CD4-positive, alpha-beta T cell treated with Interleukin-4 for 1 hour (primary cell): ENCODE measurements at places on chromosomes 4 and X.

- DNase-seq, result no peak
Observed at GRCh38 chr4:144208074-144208473, 67.6 kb upstream of the GYPA start.

GRCh38 chr4:13647031-13647430, 19.5 kb upstream of the BOD1L1 start:
- no peak for DNase-seq

DNA sequence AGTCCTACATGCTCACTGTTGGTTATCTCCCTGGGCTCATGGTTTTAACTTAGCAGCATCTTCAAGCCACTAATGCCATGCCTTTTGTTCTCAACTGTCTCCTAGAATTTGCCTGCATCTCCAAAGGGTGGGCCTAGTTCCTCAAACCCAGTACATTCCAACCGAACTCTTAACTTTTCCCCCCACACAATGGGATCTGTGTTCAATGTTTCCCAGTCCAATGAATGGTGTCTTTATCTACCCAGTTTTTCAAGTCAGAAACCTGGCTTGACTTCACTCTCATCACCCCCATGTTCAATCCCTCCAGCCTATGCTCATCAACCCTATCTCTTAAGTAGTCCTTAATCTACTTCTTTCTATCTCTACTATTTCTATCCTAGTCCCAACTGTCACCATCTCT, 12.9 kb downstream of the CD40LG start:
- DNase-seq, result no peak

- DNase-seq, result no peak
Observed at GRCh38 chr4:107692202-107692601, 27.8 kb downstream of the PAPSS1 start.

GRCh38 chrX:3362956-3363355, 16.5 kb upstream of the MXRA5 start:
- DNase-seq, result no peak

DNA sequence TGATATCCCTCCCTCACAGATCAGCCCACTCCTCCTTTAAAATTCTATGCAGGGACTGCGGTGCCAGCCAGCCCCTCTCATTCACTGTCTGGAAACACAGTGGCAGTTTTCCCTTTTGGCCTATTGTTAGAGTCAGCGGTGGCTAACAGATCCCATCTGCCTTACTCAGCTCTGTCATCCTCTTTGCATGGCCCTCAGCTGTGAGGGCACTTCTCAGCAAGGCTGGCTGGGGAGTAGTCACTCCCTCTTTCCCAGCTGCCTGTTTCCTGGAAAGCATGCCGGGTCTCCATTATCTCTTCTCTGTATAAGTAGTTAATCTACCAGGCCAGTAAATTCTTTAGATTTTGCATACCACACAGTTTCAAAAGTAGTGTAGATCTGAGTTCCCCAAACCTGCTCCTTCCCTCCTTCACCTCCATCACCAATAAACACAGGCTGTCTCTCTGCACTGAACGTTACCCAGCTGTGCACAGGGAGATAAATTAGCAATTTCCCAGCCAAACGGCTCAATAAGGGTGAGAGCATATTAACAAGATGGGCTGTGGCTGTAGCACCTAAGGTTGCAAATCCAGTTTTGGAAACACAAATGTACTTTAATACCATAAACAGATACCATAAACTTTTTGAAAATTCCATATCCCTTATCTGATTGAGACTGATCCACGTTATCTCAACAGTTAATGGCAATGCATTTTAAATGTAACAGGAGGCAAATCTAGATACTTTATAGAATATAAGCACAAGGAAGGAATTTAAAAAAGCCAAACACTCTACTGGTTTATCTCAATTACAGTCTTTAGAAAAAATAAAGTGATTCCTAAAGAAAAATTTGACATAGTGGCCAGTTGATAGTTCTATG, 229.3 kb downstream of the ANKRD50 start:
- DNase-seq, result no peak

- no peak for DNase-seq
Observed at GRCh38 chr4:101682946-101683345, 107.6 kb upstream of the BANK1 start.

DNA sequence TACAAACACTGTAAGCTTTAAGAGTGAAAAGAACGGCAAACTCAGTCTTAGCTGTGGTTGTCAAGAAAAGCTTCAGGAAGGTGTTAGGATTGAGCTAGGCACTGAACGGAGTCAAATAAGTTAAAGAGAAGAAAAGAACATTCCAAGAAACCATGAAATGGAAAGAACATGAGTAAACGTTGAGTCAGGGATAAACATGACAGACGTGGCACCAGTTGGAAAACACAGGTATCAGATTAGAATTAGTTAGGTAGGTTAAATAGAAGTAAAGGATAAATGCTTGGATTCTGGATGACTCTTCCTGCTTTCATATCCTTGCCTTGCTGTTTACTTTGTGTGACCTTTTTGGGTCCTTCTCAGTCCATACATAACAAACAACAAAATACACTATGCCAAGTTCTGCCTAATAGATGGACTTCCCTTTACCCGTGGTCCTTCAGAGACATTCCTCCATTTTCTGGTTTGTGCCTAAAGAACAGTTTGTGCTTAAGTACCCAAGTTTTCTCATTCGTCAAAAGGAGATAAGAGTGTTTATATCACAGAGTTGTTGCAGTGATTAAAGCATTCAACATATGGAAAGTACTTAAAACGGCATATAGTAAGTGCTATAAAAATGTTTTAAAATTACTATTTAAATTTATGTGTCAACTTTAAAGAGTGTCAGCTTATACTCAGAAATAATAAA, 446.9 kb downstream of the TMA16 start:
- DNase-seq, result no peak

DNA sequence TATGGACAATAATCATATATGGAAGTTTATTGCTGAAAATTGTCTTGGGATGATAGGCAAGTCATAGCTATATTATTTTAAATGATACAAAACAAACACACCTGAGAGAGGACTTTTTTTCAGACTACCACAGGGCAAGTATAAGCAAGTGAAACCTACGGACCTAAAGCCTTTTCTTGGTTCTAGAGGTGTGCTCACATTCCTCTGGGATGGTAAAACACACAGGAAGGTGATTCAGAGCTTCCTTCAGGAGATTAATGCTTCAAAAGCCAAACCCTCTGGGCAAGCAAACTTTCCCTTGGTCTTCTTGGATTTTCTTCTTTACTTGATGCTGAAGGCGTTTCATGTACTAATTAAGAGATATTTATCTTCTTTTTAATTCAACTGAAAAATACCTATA, 60.1 kb upstream of the ACSL4 start:
- no peak for DNase-seq

DNA sequence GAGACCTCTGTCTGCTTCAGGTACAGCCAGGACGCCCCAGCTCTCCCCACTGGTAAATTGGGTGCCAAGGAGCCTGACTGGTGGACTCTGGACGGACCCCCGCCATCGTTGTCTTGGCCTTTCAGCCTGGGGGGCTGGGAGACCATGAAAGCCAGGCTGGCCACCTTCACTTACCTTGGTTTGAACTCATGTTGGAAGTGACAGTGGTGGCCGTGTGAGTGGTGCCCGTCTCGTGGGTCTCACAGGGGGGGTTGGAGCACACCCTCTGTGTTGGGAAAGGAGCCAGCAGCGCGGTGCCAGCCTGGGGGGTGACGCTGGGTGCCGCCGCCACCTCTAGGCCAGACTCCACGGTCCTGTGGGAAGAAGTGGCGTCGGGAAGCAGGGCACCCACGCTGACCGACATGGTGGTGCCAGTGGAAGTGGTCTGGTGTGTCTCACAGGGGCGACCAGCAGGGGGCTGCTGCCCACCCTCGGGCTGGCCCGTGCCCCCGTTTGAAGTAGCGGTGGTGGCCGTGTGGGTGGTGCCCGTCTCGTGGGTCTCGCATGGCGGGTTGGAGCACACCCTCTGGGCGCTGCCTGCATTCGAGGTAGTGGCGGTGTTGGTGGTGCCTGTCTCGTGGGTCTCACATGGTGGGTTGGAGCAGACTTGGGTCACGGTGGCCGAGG, 9.6 kb upstream of the RENBP start:
- no peak for DNase-seq

GRCh38 chrX:133749951-133750350, 235.4 kb downstream of the GPC3 start:
- DNase-seq, result no peak

DNA sequence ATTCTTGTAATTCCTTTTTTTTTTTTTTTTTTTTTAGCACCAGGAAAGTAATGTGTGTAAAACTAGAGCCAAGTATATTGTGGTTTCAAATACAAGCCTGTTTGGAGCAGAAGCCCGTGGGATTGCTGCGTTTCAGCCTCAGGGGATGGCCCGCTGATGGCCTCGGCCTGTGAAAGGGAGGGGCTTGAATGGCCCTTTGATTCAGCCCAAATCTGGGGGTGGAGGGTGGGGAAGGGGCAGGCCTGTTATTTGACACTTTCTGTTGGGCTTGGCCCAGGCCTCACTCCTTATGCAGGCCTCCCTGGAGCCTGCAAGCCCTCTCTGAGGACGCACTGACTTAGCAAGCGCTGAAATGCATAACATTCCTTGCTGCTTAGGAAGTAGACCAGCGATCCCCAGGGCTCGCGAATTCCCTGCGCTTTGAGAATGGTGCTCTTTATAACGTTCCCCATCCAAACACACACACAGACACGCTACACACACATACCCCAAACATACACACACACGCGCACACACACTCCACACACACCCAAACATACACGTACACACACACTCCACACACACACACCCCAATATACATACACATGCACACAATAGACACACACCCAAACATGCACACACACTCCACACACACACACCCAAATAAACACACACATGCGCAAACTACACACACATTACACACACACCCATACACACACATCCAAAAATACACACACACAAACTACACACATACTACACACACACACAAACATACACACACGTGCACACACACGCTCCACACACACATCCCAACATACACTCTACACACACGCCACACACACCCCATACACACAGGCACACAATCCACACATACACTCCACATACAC, 29.6 kb downstream of the TLR10 start:
- DNase-seq, result no peak

- DNase-seq, result no peak
Observed at GRCh38 chrX:130118441-130119311, 8.4 kb upstream of the ELF4 start.

- DNase-seq, result no peak
Observed at GRCh38 chr4:19213388-19213787, 1038.3 kb upstream of the SLIT2 start.

- no peak for DNase-seq
Observed at GRCh38 chr4:16489226-16489625, 263.0 kb upstream of the TAPT1 start.

DNA sequence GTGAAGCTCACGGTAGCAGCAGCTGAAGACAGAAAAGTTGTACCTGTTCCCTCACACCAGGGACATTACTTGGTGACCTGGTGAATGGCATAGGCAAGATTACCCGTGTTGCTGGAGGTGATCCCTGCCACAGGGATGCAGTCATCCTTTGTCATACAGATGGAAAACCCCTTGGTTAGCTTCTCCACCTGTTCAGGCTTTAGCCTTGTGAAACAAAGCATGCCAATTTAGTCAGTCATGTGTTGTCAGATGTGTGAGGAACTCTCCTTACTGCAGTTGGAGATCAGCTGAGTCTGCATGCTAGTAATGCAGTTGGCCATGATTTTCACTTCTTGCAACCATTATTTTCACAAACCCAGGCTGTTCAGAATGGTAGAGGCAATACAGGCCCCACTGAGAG, 41.0 kb downstream of the AMELX start:
- DNase-seq, result no peak

DNA sequence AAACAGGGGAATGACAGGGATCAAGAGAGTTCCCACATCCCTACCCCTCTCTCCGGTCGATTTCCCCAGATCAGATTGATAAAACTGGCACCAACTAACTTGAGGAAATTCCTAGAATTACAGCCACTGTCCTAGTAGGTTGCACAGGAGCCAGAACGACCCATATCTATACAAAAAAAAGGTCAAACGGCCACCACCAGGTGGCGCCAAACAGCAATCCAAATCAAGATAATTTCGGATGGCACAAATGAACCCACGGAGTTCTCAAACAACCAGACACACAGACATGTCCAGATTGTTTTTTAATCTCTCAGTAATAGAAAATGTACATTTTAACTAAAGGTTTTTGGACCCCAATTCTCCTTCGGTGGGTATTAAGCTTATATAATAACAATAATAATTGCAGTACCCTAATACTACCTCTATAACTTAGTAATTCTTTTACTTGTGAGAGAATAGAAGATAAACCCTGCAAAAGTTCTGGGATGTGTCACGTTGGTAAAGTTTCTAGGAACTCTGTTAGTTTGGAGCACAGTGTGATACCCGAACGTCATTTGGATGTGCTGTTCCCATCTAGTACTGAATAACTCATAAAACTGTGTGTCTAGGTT, 212.6 kb downstream of the SPOCK3 start:
- DNase-seq, result peak; percentile 23

DNA sequence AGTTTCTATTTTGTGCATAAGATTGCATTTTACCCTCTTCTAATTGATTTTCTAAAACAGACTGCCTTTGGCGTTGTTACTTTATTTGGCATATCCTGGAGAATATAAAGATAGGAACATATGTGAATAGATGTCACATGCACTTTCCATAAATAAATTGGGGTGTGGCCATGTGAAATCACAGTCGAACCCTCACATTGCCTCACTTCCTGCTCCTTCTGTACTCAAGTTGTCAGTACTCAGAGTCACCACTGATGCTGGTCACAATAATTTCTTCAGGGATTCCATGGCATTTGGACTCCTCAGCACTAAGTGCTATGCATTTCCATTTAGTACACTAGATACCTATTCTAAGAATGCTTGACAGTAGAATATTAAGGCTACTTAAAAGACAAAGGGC, 1.4 kb upstream of the EMCN start:
- no peak for DNase-seq

DNA sequence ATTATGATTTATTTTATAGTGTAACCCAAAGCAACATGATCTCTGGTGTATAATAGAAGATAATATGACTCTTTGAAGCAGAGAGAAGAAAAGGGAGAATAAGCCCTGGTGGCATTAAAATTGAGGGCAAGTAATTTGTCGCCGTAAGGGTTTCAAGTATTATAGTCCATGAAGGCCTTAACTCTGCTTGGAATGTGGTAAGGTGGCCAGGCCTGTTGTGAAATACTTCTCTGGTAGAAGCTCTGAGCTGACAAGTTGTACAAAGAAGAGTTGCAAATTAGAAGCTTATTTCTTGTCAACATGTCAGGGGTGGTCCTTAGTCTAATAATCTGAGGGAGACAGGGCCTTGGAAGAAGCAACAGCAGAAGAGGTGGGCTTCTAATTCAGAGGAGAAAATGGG, 151.7 kb upstream of the HHIP start:
- no peak for DNase-seq

- no peak for DNase-seq
Observed at GRCh38 chrX:101417190-101417589, 9.2 kb downstream of the HNRNPH2 start.
